SW 1271 (cell line): ENCODE measurements at places on chromosomes 5 and 9.
A peak's percentile ranks its signal among the peaks of the same experiment; 100 is the strongest.

GRCh38 chr9:89664896-89665329, 60.1 kb downstream of the GADD45G start:
- no peak for DNase-seq

DNA sequence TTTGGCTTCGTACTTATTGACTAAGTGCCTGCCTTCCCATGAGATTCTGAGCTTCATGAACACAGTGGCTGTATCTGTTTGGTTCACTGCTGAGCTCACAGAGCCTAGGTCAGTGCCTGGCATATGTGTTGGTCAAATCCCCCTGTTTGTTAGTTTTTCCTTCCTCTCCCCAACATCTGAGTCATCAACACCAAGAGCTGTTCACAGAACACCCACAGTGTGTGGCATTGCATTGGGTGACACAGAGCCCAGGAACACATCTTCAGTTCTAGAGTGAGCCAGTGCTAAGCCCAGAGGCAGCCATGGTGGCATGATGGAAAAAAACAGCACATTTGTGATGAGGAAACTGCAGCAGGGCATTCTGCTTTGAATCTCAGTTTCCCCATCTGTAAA, 294.6 kb downstream of the SEC61B start:
- no peak for DNase-seq

- no peak for DNase-seq
These were observed 15.8 kb downstream of the CLPTM1L start for GRCh38 chr5:1329111-1329579.

- no peak for DNase-seq
These were observed 30.3 kb downstream of the EPB41L4A start for GRCh38 chr5:112388739-112389138.

DNA sequence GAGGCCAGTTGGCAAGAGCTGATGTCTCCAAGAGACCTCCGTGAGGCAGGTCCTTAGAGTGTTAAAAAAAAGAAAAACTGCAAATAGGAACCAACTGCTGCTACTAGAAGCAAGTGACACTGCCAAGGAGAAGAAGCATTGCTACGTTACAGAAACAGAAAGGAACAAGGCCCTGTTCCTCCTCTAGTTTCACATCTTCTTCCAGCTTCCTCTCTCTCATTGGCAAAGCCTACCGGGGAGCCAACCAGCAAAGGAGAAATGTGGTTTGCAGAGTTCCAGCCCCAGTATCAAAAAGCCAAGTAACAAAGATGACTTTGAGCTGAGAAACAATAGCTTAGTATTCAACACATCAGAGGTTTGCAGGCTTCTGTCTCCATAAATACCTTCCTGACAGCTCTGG, 145.9 kb downstream of the PRELID2 start:
- DNase-seq: no peak

DNA sequence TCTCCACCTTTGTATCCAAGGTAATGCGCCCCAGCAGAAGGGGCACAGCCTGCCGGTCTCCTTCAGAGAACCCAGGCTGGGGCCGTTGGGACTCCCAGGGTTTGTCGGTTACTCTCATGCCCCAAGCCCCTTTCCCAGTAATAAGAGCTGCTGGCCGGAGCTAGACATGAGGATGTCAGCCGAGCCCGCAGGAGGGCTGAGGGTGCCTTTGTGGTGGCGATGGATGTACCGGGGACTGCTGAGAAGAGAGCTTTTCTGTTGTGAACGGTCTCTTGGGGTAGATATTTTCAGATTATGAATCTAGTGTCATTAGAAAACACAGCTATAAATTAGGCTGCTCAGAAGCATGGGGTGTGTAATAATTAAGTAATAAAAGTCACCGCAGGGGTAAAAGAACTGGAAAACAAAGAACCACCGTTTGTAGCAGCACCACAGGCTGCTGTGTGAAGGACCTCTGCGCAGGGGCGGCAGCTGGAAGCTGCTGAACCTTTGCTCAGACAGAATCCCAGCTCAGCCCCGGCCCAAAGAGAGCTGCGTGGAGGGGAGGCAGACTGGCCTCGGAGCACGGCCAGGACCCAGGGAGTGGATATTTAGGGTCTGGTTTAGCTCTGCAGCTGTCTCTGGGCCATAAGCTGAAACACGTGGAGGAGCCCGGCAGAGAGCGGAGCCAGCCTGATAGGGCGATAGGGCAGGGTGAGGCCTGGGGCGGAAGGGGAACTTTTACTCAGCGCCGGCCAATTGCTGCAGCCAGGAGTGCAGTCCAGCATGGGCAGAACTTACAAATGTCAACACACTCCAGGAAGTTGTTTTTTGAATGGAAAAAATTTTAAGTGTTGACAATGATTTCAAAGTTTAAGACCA, 50.5 kb upstream of the BARHL1 start:
- DNase-seq: no peak

DNA sequence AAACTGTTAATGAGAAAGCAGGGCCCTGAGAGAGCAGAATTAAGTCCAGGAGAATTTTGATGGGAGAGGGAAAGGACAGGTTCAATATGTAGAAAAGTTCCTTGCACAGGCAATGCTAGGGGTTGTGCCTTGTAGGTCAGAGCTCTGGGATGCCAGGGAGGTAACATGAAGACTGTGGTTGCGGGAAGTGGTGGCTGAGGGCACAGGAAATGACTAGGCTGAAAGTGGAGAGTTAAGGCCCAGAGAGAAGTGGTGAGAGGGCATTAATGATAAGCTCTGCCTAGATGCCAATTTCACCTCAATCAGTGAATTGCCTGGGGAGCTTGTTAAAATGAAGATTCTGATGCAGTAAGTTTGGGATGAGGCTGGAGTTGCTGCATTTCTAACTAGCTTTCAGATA, 31.5 kb upstream of the PPP3R2 start:
- no peak for DNase-seq

- DNase-seq: no peak
These were observed 62.5 kb downstream of the PLCXD3 start for GRCh38 chr5:41447650-41448510.

- DNase-seq: no peak
These were observed 1641.5 kb upstream of the C9orf72 start for GRCh38 chr9:29214690-29215253.

GRCh38 chr5:131505237-131505908, 129.7 kb downstream of the RAPGEF6 start:
- no peak for DNase-seq

- no peak for DNase-seq
These were observed 194.6 kb upstream of the KIF2A start for GRCh38 chr5:62111428-62111827.

DNA sequence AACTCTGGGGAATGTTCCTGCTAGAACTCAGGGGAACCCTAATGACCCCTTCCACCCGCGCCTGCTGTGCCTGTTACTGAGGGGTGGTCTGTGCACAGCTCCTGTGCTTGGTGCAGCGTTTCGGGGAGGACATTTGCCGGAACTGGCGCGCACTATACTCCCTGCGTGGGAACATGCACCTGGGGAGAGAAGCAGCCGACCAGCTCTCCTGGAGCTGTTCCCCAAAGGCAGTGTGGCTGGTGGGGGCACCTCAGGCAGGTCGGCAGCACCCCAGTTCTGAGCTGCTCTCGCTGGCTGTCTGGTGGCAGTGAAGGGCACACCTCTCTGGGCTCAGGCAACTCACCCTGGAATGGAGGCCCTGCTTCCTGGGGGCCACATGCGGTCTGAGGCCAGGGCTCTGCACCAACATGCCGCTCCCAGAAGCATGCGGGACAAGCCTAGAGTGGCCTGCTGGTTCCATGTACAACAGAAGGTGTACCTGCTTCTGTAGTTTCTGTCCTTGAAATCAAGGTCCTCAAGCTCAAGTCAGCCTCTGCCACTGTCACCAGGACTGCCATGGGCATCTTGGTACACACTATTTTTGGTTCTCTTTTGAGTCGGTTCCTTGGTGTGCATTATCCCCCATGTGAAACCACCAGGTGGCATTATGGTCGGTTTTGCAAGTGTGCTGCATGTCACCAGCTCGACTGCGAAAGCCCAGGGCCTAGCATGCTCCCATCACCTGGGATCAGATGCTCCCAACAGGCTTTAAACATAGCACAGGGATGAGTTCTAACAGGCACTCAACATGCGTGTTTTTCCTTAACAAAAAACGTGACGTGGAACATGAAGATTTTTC, 7.8 kb upstream of the MRNIP start:
- DNase-seq: peak; percentile 12

DNA sequence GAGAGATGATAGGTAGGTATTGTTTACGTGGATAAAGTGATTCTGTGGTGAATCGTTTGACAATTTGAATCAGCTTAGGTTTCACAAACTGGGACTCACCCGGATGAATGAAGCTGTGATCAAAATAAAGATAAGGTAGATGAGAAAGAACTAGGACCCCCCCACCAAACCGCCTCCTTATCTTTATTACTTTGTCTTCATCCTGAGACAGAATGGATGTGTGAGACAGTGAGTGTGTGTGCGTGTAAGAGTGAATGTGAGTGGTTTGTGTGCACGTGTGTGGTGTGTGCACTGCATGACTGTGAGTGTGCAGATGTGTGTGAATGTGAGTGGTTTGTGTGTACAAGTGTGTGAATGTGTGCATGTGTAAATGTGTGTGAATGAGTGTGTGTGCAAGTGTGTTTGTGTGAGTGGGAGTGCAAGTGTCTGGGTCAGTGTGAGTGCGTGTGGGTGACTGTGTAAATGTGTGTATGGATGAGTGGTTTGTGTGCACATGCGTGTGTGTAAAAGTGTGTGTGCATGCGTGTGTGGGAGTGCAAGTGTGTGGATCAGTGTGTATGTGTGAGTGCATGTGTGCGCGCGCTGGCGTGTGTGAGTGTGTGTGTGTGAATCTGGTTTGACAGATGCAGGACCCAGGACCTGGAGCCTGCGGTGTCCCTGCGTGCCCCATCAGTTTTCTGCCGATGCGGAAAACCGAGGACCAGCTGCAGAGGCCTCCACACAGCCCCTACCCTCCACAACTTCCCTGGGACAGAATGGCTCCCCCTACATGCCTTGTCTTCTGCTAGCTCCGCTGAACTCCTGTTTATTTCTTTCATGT, 11.4 kb upstream of the ENG start:
- no peak for DNase-seq
